ENCODE measurements at places on chromosomes 5 and 9.

GRCh38 chr9:115106001-115106400, 12.0 kb downstream of the TNC start:
- no peak for DNase-seq

DNA sequence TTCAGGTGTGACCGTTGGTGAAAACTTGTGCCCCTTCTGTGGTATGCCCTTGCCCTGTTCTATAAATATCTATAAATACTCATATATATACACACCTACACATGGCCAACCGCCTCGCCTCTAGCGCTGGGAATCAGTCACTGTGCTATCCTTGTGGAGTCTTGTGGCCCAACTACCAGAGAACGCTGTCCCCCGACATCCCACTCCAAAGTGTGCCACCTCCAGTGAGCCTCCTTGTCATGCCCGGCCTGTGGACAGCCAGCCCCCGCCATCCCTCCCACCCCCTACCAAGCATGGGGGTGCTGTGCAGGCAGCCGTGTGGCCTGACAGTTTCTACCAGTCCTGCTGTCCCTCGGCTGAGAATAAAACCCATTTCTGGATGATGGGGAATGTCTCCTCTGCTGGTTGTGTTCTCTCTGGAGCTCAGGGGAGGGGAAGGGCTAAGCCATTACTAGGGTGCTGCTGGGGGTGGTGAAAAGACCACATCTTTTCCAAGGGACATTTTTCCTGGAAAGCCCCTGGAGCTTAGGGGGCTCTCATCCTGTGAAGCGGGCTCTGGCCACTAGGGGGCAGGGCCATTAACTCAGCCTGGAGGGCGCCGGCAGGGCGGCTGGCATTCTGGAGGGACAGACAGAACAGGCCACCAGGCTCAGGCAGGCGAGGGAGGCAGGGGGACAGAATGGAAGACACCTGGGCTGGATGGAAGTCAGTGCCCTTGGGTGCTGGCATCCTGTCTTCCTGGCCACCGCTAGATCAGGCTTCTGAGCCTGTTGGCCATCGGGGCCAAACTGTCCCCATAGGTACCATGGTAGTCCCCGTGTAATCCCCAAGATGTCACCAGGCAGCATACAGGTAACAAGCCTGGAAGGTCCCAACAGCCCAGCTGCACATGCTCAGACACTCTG, 20.7 kb downstream of the GOLGA2 start:
- DNase-seq: no peak

DNA sequence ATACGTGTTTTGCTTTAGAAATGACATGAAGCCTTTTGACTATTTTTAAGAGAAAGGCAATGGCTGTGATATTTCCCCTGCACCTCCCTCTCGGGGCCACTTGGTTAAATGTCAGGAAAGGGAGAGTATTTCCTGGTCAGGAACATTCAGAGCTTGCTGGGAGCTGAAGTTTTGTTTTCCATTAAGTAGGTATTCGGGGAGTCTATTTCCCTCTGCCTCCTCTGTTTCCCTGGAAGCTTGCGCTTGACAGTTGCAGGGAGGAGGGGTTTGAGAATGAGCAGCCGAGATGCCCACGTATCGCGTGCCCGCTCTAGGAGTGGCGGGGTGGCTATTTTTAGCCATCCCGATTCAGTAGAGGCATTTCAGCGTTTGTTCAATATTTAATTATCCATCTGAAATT, 6.7 kb downstream of the DAB2IP start:
- DNase-seq: no peak

DNA sequence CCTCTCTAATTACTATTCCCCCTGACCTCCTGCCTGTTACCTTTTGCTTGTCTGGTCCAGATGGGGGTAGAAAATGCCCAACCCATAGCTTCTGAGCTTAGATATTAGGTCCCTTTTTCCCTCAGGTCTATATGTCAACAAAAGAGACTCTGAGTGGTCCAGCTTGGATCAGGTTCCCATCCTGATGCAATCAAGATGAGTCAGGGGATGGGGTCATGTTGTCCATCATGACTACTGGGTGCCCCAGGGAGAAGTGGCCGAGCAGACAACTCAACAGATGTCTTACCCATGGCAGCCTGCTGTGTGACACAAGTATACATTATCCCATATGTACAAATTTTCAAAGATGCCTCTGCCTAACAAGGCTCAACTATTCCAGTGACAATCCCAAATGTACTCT, 9.1 kb upstream of the ANKH start:
- no peak for DNase-seq

- no peak for DNase-seq
Observed at GRCh38 chr9:92964607-92965060, 17.3 kb downstream of the FGD3 start.

- no peak for DNase-seq
Observed at GRCh38 chr9:81599837-81600236, 89.5 kb downstream of the TLE1 start.

DNA sequence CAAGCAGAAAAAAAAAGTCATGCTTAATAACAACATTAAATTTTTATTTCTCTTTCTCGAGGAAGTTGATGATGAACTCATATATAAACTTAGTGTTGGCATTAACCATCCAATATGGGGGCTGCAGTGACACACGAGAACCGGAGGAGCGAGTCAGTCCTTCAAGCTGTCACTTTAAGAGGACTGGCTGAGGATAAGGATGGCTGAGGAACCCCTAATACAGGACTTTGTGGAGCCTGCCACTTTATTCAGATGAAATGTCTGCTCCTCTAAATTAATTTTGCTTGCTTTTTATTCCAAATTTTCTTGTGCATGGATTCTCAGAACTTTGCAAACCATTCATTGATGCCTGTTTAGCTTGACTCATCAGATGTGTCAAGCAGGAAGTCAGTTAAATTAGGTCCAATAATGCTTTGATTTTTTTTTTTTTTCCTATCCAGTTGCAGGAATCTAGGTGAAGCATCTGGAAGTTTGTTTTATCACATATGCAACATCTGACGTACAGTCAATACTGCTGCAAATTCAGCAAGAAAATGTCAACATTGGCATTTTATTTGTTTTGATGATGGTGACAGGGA, 144.2 kb upstream of the COL5A1 start:
- no peak for DNase-seq
